ENCODE measurements at places on chromosomes 3 and 15.

- DNase-seq, result no peak
These were observed 1.5 kb upstream of the SPSB4 start for GRCh38 chr3:141049681-141050080.

DNA sequence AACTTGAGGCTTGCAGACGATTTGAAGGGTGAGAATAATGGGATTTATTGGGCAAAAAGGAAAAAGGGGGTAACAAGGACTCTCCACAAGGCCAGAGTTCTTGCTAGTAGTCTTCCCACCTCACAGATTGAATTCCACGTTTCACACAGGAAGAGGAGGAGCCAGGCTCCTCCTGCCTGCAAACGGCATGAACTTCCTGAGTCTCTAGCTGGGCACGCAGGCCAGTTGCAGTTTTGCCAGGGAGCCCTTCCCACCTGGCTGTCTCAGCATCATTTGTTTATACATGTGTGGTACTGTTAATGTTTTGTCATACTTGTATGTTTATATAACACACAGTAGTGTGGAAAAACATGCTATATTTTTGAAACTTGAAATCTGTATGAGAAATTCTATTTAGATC lies 155.0 kb downstream of the NLGN1 start:
- no peak for DNase-seq

DNA sequence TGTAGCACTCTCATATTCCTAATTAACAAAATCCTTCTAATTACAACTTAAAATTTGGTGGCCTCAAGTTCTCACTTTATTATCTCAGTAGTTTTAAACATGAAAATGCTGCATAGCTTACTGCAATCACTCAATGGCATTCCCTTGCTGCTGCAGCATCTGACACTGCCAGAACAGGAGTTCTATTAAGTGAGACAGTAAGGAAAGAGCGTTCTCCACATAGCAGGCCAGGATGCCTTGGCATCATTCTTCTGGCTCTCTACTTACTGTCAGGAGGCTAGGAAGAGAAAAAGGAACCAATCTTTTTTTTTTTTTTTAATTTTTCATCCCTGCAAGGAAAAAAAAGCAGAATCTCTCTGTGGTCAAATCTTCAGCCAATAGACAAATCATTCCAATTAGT lies 3.2 kb downstream of the CNBP start:
- DNase-seq, result no peak

GRCh38 chr3:66317750-66318376 lies 97.1 kb downstream of the SLC25A26 start:
- DNase-seq, result no peak

- DNase-seq, result no peak
These were observed 18.1 kb upstream of the AGBL1 start for GRCh38 chr15:86061581-86061980.

DNA sequence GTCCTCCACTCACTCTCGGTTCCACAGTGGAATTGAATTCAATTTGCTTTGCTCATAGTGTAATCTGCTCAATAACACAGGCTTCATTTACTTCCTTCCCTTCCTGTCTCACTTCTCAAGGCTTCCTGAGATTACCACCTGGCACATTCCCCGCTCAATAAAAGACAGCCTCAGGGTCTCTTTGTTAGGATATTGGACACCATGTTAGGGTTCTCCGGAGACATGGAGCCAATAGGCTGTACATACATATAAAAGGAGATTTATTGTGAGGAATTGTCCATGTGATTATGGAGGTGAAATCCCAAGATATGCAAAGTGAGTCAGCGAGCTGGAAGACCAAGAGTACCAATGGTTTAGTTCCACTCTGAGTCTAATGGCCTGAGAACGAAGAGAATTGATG lies 974.5 kb downstream of the CADM2 start:
- DNase-seq, result no peak

DNA sequence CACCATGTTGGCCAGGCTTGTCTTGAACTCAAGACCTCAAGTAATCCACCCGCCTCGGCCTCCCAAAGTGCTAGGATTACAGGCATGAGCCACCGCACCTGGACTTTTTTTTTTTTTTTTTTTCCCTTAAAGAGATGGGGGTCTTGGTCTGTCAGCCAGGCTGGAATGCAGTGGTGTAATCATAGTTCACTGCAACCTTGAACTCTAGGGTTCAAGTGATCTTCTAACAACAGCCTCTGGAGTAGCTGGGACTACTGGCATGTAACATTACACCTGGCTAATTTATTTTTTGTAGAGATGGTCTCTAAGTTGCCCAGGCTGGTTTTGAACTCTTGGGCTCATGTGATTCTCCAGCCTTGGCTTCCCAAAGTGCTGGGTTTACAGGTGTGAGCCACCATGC lies 81.6 kb downstream of the ANKRD28 start:
- no peak for DNase-seq

- DNase-seq, result no peak
These were observed 178.3 kb downstream of the KBTBD8 start for GRCh38 chr3:67176396-67176795.

DNA sequence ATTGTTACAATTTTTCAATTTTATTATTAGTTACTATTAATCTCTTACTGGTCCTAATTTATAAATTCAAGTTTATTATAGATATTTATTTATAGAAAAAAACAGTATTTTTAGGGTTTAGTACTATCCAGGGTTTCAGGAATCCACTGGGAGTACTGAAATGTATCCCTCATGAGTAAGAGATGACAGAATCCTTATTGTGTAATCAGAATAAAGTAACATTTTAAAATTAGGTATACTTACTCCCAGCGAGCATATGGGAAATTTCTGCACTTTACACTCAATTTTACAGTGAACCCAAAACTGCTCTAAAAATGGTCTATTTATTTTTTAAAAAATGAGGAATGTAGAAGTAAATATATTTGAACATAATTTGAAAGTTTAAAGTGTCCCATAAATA lies 202.7 kb downstream of the CGGBP1 start:
- no peak for DNase-seq

GRCh38 chr3:4033296-4033695 lies 234.1 kb downstream of the LRRN1 start:
- no peak for DNase-seq

DNA sequence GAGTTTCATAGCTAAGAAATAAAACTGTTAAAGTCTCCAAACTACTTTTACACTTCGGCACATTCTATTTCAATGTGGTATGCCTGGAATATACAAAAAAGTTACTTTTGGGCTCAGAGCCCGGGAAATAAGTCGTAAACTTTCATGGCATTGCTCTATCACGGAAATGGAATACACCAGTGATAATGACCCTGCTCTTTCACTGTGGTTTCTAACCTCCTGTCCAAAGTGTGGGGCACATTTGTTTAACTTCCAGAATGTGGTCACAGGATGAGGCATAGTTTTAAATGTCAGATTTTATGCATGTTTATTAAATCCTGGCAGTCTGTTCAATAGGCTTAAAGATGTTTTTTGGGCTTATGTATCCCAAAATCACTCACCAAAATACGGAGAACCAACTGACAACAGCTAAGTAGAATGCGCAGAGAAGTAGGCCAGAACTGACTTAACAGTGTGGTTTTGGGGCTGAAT lies 5.1 kb downstream of the CXCR6 start:
- peak; percentile 92 for DNase-seq

GRCh38 chr3:38136393-38136776 lies 542 bp downstream of the ACAA1 start:
- DNase-seq, result no peak

DNA sequence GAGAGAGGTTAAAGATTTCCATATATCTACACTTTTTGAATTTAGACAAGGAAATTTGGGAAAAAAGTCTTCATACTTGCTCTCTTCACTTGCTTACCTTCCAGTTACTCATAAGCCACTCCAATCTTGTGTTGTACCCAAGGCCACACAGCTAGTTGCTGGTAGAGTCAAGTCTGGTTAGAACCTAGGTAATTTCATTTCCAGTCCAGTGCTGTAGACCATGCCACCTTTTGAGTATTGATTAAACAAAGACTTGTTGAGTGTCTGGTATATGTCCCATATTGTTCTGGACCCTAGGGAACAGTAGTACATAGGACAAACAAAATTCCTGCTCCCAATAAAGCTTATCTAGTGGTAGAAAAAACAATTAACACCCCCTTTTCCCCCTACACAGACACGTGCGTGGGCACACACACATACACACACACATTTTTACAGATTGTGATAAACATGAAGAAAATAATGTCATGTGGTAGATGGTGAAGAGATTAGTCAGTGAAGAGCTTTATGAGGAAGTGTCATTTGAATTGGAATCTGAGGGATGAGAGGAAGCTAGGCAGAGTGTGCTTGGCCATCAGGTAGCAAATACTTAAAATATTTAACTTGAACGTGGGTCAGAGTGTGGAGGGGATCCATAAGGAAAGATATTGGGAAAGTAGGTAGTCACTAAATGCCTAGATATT lies 2.1 kb downstream of the CMC1 start:
- no peak for DNase-seq

DNA sequence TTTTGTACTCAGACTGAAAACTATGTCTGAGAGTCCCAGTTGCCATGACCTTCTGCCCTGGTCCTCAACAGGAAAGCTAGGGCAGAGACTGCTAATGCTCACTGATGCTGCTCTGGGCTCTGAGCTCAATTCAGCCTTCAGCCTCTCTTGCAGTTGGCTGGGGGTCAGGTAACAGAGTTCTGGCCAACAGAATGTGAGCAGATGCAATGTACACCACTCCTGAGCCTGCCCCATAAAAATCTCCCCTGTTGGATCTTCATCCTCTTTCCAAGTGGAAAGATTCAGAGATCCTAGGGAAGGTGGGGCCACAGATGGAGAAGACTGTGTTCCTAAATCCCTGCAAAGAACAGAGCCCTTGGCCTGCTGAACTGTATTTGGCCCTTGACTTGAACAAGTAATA lies 87.8 kb downstream of the PDZRN3 start:
- DNase-seq, result no peak

GRCh38 chr3:136186344-136186743 lies 9.8 kb downstream of the MSL2 start:
- DNase-seq, result no peak

DNA sequence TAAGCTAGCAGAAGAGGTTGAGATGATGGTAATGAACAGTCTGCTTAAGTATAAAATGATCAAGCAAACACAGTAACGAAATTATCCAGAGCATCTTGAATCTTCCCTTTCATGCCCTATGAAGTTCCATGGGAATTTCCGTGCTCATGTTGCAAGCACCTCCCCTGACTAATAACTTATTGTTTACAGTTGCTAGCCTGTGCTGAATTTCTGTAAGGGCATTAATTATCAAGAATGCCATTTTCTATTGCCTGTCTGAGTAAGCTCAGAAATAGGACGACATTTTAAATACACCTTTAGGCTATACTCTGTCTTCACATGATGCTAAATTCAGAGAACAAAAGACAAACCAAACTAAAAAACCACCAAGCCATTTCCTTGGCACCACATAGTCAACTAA lies 257.5 kb upstream of the LRTM1 start:
- no peak for DNase-seq

- no peak for DNase-seq
These were observed 28.8 kb downstream of the KNG1 start for GRCh38 chr3:186746008-186746407.

- no peak for DNase-seq
These were observed 38.2 kb downstream of the VPS13C start for GRCh38 chr15:62021991-62022600.

- no peak for DNase-seq
These were observed 1272.9 kb downstream of the ROBO1 start for GRCh38 chr3:78494851-78495250.

- DNase-seq, result peak; percentile 71
These were observed 34.0 kb upstream of the DUSP7 start for GRCh38 chr3:52090131-52090932.

GRCh38 chr3:12363397-12364195 lies 74.7 kb downstream of the PPARG start:
- no peak for DNase-seq

- no peak for DNase-seq
These were observed 20.2 kb downstream of the LRIG1 start for GRCh38 chr3:66480666-66481065.

DNA sequence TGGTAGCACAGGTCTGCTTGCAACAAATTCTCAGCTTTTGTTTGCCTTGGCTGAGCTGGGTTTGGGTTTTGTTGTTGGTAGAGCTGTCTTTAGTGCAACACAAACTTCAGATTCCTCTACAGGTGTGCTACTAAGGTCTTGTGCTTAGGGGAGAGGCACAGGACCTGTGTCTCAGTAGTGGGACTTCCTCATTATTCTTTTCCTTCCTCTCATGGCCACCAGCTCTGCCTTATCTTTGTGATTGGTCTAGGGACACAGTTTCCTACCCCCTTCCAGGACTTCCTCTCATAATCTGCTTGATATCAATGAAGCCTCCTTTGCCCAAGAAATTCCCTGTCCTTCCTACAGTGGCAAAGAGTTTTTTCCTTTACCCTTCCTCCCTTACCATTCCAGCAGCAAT lies 24.9 kb upstream of the DNAAF4 start:
- no peak for DNase-seq

DNA sequence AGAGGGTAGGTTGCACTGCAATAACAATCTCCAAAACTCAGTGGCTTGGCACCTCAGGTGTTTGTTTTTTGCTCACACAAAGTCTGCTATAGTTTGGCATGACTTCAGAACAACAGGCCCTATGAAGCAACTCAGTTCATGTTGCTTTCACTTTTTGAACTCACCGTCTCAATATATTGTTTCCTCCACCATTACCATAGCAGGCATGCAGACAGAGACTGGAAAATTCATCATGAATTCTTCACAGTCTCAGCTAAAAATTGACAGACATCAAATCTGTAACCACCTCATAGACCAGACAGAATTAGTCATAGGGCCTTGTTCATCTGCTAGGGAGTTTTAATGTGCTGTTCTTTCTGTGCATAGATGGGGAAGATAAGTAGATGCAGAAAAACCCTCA lies 161.4 kb upstream of the POU1F1 start:
- DNase-seq, result no peak

- peak; percentile 71 for DNase-seq
These were observed 97.4 kb downstream of the DTWD1 start for GRCh38 chr15:49718234-49718633.

GRCh38 chr15:69896606-69897005 lies 201.1 kb downstream of the TLE3 start:
- DNase-seq, result no peak

GRCh38 chr3:114892131-114892879 lies 254.8 kb downstream of the ZBTB20 start:
- no peak for DNase-seq

DNA sequence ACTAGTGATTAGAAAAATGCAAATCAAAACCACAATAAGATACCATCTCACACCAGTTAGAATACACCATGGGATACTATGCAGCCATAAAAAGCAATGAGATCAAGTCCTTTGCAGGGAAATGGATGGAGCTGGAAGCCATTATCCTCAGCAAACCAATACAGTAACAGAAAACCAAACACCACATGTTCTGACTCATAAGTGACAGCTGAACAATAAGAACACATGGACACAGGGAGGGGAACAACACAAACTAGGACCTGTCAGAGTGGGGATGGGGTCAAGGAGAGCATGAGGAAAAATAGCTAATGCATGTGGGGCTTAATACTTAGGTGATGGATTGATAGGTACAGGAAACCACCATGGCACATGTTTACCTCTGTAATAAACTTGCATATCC lies 36.0 kb upstream of the CCNL1 start:
- no peak for DNase-seq

- no peak for DNase-seq
These were observed 323.3 kb downstream of the CTNNB1 start for GRCh38 chr3:41522612-41523011.

Measured in AG09309 (cell line).